GM23338 (cell line): ENCODE measurements at places on chromosomes 7 and 10. TPM values are rescaled to one million over a fixed set of nuclear protein-coding genes. Genes with fewer than 3 reads are reported as not detected.

GRCh38 chr10:44382981-44383748 lies 1.7 kb downstream of the CXCL12 start:
- H3K27ac ChIP-seq: peak overlapping the region; percentile 95
- peak overlapping the region; percentile 85 for H3K4me3 ChIP-seq
- DNase-seq: peak; percentile 31

GRCh38 chr10:131046194-131046593 lies 265.3 kb downstream of the TCERG1L start:
- peaks cover 8% of the 10 kb centered on the region; the same call in 1 of the 2 replicates for H3K4me1 ChIP-seq
- no peaks in the 10 kb centered on the region for H3K36me3 ChIP-seq
- no peak overlapping the region for H3K4me3 ChIP-seq
- DNase-seq: no peak

DNA sequence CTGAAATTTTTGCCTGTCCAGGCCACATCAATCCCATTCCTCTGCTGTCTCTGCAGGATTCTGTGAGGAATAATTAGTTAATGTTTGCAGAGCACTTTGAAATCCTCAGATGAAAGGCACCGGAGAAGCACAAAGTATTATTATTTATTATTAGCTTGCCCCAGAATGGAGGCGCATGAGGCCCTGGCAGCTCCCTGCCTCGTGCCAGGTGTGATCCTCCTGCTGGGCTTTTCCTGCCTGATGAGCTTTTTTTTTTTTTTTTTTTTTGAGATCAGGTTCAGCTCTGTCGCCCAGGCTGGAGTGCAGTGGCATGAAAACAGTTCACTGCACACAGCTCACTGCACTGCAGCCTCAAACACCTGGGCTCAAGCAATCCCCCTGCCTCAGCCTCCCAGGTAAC lies 65.2 kb downstream of the TCF7L2 start:
- H3K4me1 ChIP-seq: peaks cover 85% of the 10 kb centered on the region
- H3K27ac ChIP-seq: no peak overlapping the region
- no peak overlapping the region for H3K4me3 ChIP-seq

DNA sequence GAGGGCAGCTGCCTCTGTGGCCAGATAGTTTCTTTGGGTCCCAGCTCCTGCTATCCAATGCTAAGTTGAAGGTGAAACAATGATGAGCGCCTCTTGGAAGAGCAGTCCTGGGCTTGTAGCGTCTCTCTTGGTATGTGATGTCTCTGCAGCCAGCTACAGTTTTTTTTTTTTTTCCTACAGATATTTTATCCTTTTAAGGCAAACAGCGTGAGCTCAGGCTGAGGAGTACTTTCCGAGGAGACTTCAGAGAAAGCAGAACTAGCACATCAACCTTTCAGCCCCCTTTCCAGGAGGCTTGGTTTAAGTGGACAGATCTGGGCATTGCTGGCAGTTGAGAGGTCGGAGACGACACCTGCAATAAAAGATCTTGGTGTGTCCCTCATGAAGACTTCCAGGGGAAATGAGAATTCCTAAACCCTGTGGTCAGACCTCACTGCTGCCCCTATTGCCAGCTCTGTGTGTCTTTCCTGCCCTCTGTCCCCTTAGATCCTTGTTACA lies 9.1 kb downstream of the PRKG1 start:
- peak; percentile 71 for DNase-seq
- H3K4me3 ChIP-seq: no peak overlapping the region
- H3K36me3 ChIP-seq: no peaks in the 10 kb centered on the region

- no peak overlapping the region for H3K27ac ChIP-seq
- H3K4me1 ChIP-seq: peaks cover 9% of the 10 kb centered on the region
- H3K27me3 ChIP-seq: no peaks in the 10 kb centered on the region
- no peak overlapping the region for H3K4me3 ChIP-seq
Measured at GRCh38 chr10:78937393-78937792, 131.4 kb upstream of the ZMIZ1 start.

DNA sequence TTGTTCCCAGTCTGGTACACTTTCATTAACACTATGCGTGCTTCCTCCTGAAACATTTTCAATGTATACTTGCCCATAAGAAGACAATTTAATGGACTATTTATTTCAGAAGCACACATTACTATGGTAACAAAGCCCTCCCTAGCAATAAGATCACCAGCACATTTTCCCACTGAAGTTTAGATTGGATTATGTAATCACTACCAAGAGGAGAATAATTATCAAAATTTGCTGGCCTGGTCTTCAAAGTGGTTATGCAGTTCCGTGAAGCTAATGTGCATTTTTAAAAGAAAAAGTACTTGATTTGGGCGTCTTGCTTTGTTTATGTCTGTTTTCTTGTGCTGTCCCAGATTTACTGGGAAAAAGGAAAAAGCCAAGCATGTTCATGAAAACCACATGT lies 61.9 kb downstream of the AP3M1 start:
- DNase-seq: no peak
- 0 out of 2 replicates have a peak overlapping the region, but pooled peaks have one; percentile 23 for H3K27ac ChIP-seq
- H3K27me3 ChIP-seq: no peaks in the 10 kb centered on the region
- H3K4me1 ChIP-seq: no peaks in the 10 kb centered on the region
- peaks cover 53% of the 10 kb centered on the region; the same call in 1 of the 2 replicates for H3K36me3 ChIP-seq
- no peak overlapping the region for H3K4me3 ChIP-seq

DNA sequence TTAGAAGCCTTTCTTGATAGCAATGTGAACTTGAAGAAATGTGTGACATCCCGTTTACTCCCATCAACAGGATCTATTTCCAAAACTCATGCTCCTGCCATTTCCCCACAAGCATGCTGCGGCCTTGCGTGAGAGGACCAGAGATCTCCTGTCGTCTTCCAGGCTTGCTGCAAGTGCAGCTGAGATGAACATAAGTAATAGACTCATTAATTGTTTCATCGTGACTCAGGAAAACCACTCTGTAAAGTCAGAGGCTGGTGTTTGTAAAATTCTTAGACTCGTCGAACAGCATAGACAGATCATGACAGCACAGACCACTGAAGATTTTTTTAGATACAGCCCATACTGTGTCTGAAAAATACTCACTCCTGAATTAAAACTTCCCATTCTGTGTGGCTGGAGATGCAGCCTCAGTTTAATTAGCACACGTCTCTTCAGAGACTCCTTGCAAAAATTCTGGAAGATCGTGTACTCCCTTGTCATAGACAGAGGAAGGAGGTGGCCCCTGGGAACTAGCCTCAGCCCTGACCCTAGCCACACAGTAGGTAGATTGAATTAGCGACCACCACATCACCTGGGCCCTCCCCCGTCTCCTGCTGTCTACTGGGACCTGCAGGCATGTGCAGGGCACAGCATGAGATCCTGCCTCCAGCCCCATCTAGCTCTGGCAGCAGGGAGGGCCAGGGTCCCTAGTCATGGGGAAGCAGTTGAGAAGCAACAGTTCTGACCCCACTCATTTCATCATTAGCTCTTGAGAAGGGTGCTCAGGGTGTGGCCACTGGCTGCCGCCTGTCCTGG lies 226.0 kb downstream of the CELF2 start:
- DNase-seq: no peak
- peaks cover 1% of the 10 kb centered on the region for H3K4me1 ChIP-seq
- no peaks in the 10 kb centered on the region for H3K27me3 ChIP-seq

DNA sequence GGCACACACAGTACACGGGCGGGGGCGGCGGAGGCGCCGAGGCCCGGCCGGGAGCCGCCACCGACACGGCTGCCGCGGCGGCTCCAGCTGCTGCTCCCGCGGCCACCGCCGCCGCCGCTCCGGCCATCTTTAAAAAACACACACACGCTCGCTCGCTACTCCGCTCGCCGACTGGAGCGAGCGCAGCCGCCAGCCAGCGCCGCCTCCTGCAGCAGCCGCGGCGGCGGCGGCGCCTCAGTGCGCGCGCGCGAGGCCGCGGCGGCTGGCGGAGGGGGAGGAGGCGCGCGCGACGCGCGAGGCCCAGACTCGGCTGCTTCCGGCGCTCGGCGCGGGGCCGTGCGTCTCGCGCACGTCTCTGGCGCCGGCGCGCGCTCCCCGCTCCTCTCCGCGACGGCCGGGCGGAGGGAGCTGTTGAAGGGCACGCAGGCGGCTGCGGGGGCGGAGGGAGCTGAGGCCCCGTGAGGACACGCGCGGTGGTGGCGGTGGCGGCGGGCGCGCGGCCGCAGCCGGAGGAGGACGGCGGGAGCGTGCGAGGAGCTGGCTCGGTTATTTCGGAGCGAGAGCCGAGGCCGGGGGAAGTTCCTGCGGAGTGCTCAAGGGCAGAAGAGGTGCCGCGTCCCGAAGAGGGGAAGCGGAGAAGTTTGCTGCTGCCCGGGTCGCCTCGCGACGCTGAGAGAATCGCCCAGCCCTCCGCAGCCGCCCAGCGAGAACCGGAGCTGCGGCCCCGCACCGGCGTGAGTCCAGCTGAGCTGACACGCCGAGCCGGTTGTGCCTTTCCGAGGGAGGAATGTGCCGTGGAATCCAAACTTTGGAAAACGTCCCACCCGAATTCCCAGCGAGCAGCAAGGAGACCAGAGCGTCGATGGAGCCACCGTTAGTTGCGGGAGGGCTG lies at the start of gene KDM7A:
Gene KDM7A, minus strand, starts transcription at position 173 of the 892 bp plus-strand sequence. Its CDS starts 46 bp downstream, at position 127.
- H3K4me1 ChIP-seq: no peaks in the 10 kb centered on the region
- H3K27me3 ChIP-seq: peaks cover 23% of the 10 kb centered on the region
- no peaks in the 10 kb centered on the region for H3K36me3 ChIP-seq
- H3K4me3 ChIP-seq: peak within 1 kb of the TSS; percentile 97

- H3K27me3 ChIP-seq: no peaks in the 10 kb centered on the region
- H3K4me1 ChIP-seq: peaks cover 36% of the 10 kb centered on the region
- H3K4me3 ChIP-seq: peak overlapping the region; percentile 63
- peak; percentile 69 for DNase-seq
- H3K36me3 ChIP-seq: no peaks in the 10 kb centered on the region
Measured at GRCh38 chr7:116952635-116953371, 498 bp upstream of the ST7 start.

GRCh38 chr7:151207315-151207714 lies 3.0 kb downstream of the H2BK1 start:
- H3K27me3 ChIP-seq: no peaks in the 10 kb centered on the region
- no peak overlapping the region for H3K27ac ChIP-seq
- H3K4me3 ChIP-seq: no peak overlapping the region

DNA sequence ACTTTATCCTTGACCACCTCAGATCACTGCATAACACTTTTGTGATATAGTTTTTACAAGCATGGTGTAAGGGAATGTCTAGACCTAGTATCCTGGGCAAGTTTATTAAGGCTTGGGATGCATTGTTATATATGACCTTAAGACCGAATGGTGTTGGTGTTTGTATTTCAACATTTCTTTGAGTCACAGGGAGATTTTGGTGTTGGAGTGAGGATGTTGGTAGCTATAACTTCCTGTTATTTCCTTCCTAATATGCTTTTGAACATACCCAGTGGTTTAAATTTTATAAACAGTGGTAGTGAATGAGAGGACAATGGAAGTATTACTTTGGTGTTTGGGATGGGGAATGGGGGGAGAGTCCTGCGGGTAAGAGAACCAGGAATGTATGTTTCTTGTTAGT lies 2.6 kb downstream of the EXOC4 start:
- no peaks in the 10 kb centered on the region for H3K36me3 ChIP-seq
- peaks cover 7% of the 10 kb centered on the region; the same call in 1 of the 2 replicates for H3K4me1 ChIP-seq
- DNase-seq: no peak

DNA sequence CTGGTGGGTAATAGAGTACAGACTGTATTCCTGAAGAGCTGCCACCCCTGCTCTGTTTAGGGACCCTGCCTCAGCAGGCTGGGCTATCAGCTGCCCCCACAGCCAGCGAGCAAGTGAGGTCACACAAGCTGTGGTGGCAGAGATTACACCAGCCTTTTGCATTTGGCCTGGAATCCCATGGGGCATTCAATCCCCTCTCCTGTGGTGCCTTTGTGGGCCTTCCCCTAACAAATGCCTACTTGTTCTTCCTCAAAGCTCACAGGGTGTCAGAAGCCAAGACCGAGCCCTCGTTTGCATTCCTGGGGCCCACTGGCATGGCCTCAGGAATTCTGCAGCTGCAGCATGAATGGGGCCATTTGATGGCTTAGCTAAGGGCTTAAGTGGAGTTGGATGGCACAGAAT lies 212.7 kb upstream of the PHYHIPL start:
- DNase-seq: peak; percentile 88
- H3K4me1 ChIP-seq: peaks cover 40% of the 10 kb centered on the region
- H3K36me3 ChIP-seq: no peaks in the 10 kb centered on the region
- peaks cover 13% of the 10 kb centered on the region for H3K27me3 ChIP-seq

- H3K4me1 ChIP-seq: no peaks in the 10 kb centered on the region
- no peaks in the 10 kb centered on the region for H3K27me3 ChIP-seq
- H3K4me3 ChIP-seq: no peak overlapping the region
- DNase-seq: no peak
Measured at GRCh38 chr10:10855151-10855581, 162.5 kb upstream of the CELF2 start.

GRCh38 chr10:68594405-68594804 lies 34.3 kb downstream of the TET1 start:
- no peaks in the 10 kb centered on the region for H3K27me3 ChIP-seq
- no peak overlapping the region for H3K4me3 ChIP-seq
- H3K4me1 ChIP-seq: peaks cover 27% of the 10 kb centered on the region

DNA sequence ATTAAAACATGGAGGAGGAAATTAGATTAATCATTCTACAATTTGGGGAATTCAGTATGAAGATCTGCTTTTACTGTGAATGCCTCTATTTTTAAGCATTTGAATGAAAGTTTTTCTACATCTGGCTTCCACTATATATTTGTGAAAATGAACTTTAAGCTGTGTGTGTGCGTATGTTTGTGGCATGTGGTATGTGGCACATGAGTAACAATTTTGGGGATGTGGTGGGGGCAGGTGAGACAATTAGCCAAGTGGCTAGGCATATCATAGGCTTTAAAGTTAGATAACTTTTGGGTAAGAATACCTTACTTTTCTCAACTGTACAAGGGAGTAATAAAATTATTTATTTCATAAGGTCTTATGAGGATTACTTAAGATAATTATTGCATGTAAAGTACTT lies 81.5 kb downstream of the ZNF22 start:
- no peak overlapping the region for H3K4me3 ChIP-seq
- peaks cover 17% of the 10 kb centered on the region for H3K4me1 ChIP-seq
- no peaks in the 10 kb centered on the region for H3K27me3 ChIP-seq
- DNase-seq: no peak
- no peaks in the 10 kb centered on the region for H3K36me3 ChIP-seq

DNA sequence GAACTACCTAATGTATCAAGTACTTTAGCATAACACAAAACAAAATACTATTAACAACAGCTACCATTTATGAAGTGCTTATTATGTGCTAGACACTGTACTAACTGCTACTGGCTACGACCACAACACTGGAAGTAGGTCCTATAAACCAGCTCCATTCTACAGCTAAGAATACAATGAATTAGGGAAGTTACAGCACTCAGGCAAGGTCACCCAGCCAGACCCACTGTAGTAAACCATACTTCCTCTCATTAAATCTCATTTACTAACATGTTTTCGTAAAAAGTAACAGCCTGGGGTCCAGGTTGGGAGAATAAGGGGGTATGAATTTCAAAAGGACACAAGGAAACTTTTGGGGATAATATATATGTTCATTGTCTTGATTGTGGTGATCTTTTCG lies 25.4 kb downstream of the NAPEPLD start:
- no peaks in the 10 kb centered on the region for H3K4me1 ChIP-seq
- no peak overlapping the region for H3K27ac ChIP-seq
- H3K4me3 ChIP-seq: no peak overlapping the region
- H3K36me3 ChIP-seq: peaks cover 2% of the 10 kb centered on the region; the same call in 1 of the 2 replicates

- H3K36me3 ChIP-seq: no peaks in the 10 kb centered on the region
- no peak for DNase-seq
- H3K27me3 ChIP-seq: no peaks in the 10 kb centered on the region
- no peak overlapping the region for H3K4me3 ChIP-seq
- no peak overlapping the region for H3K27ac ChIP-seq
- peaks cover 14% of the 10 kb centered on the region for H3K4me1 ChIP-seq
Measured at GRCh38 chr10:105259201-105259600, 618.1 kb downstream of the SORCS3 start.

The GPER1 gene
- 2.8 TPM in 1 of 2 replicates, not detected in the other for total RNA-seq

The TEX47 gene
- total RNA-seq: not detected in 2 replicates

The NPY4R2 gene
- total RNA-seq: not detected in 2 replicates

The LRIT1 gene
- 0.07 TPM in 1 of 2 replicates, not detected in the other for total RNA-seq

The TIMM23B gene
- 17.3 and 18.9 TPM in 2 replicates for total RNA-seq

The GJC3 gene
- 0.23 and 0.56 TPM in 2 replicates for total RNA-seq

The MSANTD7 gene
- total RNA-seq: 18.7 and 19.8 TPM in 2 replicates

The CCL26 gene
- total RNA-seq: 3.0 and 6.2 TPM in 2 replicates

The SPDYE2B gene
- total RNA-seq: not detected in 2 replicates
